ENCODE measurements at places on chromosomes 3 and 15.

DNA sequence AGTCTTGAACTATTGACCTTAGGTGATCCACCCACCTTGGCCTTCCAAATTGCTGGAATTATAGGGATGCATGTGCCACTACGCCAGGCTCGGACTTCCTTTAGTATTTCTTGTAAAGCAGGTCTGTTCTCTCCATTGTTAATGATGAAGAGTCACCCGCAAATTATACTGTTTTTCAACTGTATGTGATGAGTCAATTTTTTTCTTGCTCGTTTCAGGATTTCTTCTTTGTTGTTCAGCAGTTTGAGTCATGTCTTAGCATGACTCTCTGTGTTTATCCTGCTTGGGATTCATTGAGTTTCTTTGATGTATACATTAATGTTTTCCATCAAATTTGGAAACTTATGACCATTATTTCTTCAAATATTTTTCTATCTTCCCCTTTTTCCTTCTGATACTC, 28.9 kb downstream of the GRAMD1C start:
- DNase-seq = no peak

DNA sequence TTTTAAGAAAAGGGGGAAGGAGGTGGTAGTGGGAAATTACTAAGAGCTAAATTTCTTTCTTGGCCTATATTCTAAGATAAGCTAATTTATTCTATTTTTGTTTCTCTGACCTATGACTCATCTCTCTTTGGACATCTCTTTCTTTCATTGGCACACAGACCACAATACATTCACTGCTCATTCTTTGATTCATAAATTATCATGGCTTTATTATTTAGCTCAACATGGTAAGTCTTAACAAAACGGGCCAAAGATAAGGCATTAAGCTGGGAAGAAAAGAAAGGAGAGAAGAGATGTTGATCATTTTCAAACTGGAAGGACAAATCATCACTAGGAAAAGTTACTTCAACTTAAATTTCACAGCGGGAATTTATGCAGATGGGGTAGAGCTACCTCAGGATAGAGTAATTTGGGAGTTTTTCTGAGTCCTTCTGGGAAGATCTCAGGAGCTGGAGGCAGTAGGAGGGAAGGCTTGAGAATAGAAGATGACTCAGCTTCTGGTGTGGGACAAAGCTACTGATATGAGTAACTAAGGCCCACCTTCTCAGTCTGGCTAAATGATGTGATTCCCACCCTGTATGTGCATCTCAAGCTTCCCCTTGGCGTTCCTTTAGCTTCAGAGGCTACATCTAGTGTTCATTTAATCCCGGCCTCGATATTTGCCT, 7.5 kb upstream of the ALCAM start:
- DNase-seq = no peak

- no peak for DNase-seq
These were observed 856.2 kb downstream of the AGBL1 start for GRCh38 chr15:86935841-86936240.

DNA sequence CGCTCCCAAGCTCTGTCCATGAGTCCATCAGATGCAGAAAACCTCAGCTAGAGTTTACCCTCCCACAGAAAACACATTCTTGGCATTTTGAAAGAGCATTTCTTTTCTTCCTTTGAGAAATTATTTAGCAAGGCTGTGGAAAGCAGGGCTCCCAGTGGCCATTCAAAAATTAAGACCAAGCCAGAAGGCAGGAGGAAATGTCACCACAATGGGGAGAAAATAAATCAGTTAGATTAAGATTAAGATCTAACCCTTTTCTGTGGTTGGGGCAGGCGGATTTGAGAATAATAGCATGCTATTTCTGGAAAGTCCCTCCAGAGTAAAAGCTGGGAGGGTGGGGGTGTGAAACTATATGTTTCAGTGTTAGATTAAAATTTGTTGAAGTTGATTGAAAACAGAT, 20.2 kb downstream of the LRIG1 start:
- peak; percentile 53 for DNase-seq

GRCh38 chr3:186425788-186426730, 64.0 kb upstream of the DGKG start:
- no peak for DNase-seq

DNA sequence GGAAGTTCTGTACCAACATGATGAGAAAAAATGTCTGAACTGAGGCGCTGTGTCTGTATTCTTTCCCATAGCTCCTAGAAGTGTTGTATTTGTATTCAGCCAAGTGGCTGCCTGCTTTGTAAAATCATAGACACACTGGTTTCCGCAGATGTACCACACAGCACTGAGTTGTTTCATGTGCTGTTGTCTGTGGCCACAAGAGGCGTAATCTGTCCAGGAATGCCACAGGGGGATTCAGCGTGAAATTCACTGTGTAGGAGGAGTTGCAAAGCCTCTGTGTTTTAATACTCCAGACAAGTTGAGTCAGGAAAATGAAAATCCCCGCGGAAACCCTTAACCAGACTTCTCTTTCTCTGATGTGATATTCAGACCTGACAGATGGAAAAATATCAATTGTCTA, 462.2 kb downstream of the NSUN3 start:
- DNase-seq = no peak

- no peak for DNase-seq
These were observed 175.8 kb downstream of the TLE3 start for GRCh38 chr15:69921626-69922619.

GRCh38 chr3:141795276-141795675, 32.1 kb downstream of the GRK7 start:
- DNase-seq = no peak

GRCh38 chr3:57949785-57950615, 58.2 kb upstream of the FLNB start:
- DNase-seq = no peak

- DNase-seq = no peak
These were observed 12.0 kb downstream of the CSRNP1 start for GRCh38 chr3:39141171-39141995.
